ENCODE measurements at places on chromosomes 7 and 10.

GRCh38 chr7:20306180-20306946, 24.3 kb upstream of the ITGB8 start:
- peak; percentile 68 for DNase-seq
- H3K27ac ChIP-seq = peak overlapping the region; percentile 48
- no peaks in the 10 kb centered on the region for H3K27me3 ChIP-seq
- no peaks in the 10 kb centered on the region for H3K36me3 ChIP-seq

- H3K27me3 ChIP-seq = no peaks in the 10 kb centered on the region
- no peaks in the 10 kb centered on the region for H3K36me3 ChIP-seq
- DNase-seq = no peak
- H3K27ac ChIP-seq = no peak overlapping the region
- no peaks in the 10 kb centered on the region for H3K4me1 ChIP-seq
- no peak overlapping the region for H3K4me3 ChIP-seq
Observed at GRCh38 chr7:141956084-141956483, 9.3 kb upstream of the CLEC5A start.

DNA sequence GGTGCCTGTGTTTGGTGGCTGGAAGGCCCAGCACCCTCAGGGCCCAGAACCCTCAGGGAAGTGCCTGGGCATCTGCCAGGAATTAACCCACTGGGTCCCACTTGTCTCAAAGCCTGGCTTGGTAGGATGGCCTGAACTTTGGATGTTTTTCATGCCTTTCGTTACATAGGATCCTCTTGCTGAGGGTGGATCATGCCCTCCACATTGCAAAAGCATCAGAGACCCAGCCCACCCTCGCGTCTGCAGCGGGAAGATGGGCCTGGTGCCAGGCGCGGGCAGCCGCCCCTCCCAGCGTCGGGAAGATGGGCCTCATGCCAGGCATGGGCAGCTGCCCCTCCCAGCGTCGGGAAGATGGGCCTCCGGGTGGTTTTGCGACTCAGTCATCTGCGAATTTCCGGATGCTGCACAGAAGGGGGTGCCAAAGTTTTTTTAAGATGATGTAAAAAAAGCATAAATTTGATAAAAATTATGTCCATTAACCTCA, 51.9 kb upstream of the PRKAR1B start:
- no peak overlapping the region for H3K27ac ChIP-seq
- H3K27me3 ChIP-seq = no peaks in the 10 kb centered on the region
- no peaks in the 10 kb centered on the region for H3K4me1 ChIP-seq
- no peak for DNase-seq

- H3K4me1 ChIP-seq = no peaks in the 10 kb centered on the region
- no peak for DNase-seq
- no peak overlapping the region for H3K4me3 ChIP-seq
- no peak overlapping the region for H3K27ac ChIP-seq
Observed at GRCh38 chr7:155788616-155789000, 23.7 kb downstream of the SHH start.

- no peaks in the 10 kb centered on the region for H3K27me3 ChIP-seq
- DNase-seq = no peak
- no peak overlapping the region for H3K27ac ChIP-seq
- no peak overlapping the region for H3K4me3 ChIP-seq
Observed at GRCh38 chr7:41224063-41224763, 478.7 kb downstream of the INHBA start.

DNA sequence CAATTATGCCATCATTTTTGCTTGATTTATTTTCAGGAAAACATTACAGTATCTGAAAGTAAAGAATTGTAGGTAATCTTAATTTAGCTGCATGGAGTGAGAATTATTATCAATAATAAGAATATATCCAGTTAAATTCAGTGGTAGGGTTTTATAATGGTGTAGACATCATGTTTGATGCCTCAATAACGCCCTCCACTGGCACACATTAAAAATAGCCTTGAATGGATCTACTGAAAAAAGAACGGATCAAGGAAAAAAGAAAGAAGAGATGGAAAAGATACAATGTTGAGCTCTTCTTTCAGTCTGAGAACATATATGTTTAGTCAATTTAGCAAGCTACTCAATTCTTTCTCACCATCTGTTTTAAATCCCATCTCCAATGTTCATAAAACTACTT, 319.2 kb downstream of the CDC14C start:
- DNase-seq = no peak
- H3K4me1 ChIP-seq = no peaks in the 10 kb centered on the region
- no peak overlapping the region for H3K4me3 ChIP-seq
- H3K27me3 ChIP-seq = no peaks in the 10 kb centered on the region
- no peaks in the 10 kb centered on the region for H3K36me3 ChIP-seq
- no peak overlapping the region for H3K27ac ChIP-seq

DNA sequence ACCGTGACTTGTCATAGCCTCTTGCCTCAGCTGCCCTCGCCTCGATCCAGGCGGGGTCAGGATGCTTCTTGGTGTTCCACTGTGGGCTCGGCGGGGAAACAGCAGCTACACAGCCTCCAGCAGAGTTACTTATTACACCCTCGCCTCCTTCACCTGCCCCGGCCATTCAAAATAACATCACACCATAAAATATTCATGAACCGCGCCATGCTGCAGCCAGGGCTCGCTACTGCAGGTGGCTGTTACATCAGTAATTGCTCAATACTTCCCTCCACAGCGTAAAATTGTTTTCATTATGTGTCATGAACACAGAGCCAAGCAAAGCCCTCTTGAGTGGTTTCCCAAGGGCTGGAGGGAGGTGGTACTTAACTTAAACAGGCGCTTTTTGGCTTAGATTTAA, 241.5 kb upstream of the SP8 start:
- no peak overlapping the region for H3K4me3 ChIP-seq
- H3K27ac ChIP-seq = no peak overlapping the region
- H3K27me3 ChIP-seq = no peaks in the 10 kb centered on the region
- H3K4me1 ChIP-seq = no peaks in the 10 kb centered on the region
- no peak for DNase-seq

DNA sequence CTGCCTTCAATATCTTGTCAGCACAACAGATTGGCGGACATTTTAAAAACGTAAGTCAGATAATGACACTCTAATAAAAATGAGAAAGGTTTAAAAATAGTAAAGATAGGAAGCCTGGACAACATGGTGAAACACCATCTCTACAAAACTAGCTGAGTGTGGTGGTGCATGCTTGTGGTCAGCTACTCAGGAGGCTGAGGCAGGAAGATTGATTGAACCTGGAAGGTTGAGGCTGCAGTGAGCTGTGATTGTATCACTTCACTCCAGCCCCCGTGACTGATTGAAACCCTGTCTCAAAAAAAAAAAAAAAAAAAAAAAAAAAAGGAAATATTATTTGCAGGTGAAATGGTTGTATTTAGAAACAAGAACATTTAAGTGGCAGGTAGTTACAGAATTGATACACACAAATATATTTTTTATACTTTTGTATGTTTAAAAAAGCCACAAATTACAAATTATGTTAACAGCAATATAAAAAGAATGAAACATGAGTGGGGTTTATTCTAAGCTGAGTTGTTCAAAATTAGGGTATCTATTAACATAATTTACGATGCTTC, 141.9 kb downstream of the ADK start:
- no peaks in the 10 kb centered on the region for H3K27me3 ChIP-seq
- H3K27ac ChIP-seq = no peak overlapping the region
- peaks cover 7% of the 10 kb centered on the region for H3K4me1 ChIP-seq

- no peak overlapping the region for H3K4me3 ChIP-seq
- H3K4me1 ChIP-seq = no peaks in the 10 kb centered on the region
- H3K27me3 ChIP-seq = peaks cover 7% of the 10 kb centered on the region
- no peak for DNase-seq
Observed at GRCh38 chr10:30207485-30208052, 141.5 kb downstream of the MTPAP start.

DNA sequence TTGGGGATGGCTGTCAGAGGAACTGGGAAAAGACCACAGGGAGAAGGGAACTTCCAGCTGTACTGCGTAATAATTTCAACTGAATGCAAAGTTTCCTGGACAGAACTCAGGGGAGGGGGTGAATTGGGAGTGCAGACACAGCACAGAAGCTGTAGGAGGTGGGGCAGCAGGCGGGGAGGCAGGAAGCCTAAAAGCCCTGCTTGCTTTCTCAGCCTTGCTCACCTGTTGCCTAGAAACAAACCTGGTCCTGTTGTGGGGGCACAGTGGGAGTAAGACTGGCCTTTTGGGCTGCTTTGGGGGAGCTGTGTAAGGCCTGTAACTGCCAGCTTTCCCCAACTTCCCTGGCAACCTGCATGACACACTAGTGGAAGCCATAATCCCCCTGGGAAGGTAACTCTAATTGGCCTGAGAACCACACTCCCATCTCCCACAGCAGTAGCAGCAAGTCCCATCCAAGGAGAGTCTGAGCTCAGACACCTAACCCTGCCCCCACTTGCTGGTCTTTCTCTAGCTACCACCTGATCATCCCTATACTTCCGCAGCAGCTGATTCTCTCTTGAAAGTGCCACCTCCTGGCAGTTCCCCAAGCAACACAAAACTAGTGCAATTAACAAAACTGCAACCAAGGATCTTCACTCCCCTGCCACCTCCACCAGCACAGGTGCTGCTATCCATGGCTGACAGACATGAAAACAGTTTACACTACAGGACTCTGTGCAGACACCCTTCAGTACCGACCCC, 1239.3 kb downstream of the SORCS1 start:
- no peak overlapping the region for H3K4me3 ChIP-seq
- H3K4me1 ChIP-seq = no peaks in the 10 kb centered on the region

- H3K36me3 ChIP-seq = no peaks in the 10 kb centered on the region
Observed at GRCh38 chr7:47318395-47319182, 263.3 kb downstream of the TNS3 start.

GRCh38 chr10:126423732-126424491, 35.6 kb upstream of the ADAM12 start:
- H3K27ac ChIP-seq = no peak overlapping the region
- H3K4me3 ChIP-seq = no peak overlapping the region
- H3K36me3 ChIP-seq = no peaks in the 10 kb centered on the region
- H3K27me3 ChIP-seq = no peaks in the 10 kb centered on the region

DNA sequence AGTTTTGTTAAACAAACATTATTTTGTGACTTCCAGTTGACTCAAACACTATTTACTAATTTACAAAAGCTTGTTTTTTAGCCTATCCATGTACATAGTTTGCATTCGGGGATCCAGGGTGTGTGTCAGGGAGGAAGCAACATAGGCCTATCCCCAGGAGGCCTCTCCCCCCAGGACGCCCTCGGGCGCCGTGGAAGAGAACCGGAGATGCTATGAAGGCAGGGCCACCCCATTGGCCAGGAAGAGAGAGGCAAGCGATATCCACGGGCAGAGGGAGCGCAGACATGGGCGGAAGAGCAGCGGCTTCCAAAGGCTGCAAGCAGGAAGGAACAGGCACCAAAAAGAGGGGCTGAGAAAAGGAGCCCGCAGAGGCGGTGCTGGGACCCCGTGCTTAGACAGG, 38.3 kb upstream of the EGFR start:
- H3K4me3 ChIP-seq = no peak overlapping the region
- no peak for DNase-seq
- H3K36me3 ChIP-seq = no peaks in the 10 kb centered on the region
- no peaks in the 10 kb centered on the region for H3K27me3 ChIP-seq
- H3K27ac ChIP-seq = no peak overlapping the region

DNA sequence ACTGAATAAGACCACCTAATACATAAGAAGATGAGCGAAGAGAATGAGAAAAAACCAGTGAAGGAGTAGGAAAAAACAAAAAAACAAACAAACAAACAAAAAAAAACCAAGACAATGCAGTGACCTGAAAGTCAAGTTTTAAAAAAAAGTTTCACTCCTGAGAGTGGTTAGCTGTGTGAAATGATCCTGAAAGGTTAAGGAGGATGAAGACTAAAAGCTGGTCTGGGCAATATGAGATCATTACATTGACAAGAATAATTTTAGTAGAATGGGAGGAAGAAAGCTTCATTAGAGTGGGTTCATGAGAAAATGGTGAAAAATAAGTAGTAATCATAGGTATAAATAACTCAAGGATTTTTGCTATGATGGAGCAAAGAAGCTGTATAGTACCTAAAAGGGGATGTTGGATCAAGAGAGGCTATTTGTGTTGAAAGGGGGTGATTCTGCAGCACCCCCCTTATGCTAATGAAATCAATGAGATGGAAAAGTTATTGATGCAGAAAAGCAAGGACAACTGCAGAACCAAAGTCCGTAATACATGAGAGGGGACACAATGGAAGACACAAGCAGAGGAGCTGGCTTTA, 80.2 kb downstream of the KMT2C start:
- H3K27ac ChIP-seq = no peak overlapping the region
- no peak for DNase-seq
- no peak overlapping the region for H3K4me3 ChIP-seq
- peaks cover 6% of the 10 kb centered on the region for H3K4me1 ChIP-seq
- H3K27me3 ChIP-seq = no peaks in the 10 kb centered on the region
- H3K36me3 ChIP-seq = peaks cover 50% of the 10 kb centered on the region

GRCh38 chr10:30018496-30018895, 40.9 kb downstream of the JCAD start:
- H3K27ac ChIP-seq = no peak overlapping the region
- DNase-seq = no peak
- peaks cover 31% of the 10 kb centered on the region for H3K27me3 ChIP-seq

- H3K4me3 ChIP-seq = no peak overlapping the region
- H3K36me3 ChIP-seq = no peaks in the 10 kb centered on the region
- no peak for DNase-seq
- H3K27ac ChIP-seq = no peak overlapping the region
- H3K4me1 ChIP-seq = no peaks in the 10 kb centered on the region
- H3K27me3 ChIP-seq = no peaks in the 10 kb centered on the region
Observed at GRCh38 chr7:86647385-86648094, 3.8 kb downstream of the GRM3 start.

- H3K4me1 ChIP-seq = no peaks in the 10 kb centered on the region
- no peak overlapping the region for H3K27ac ChIP-seq
- H3K4me3 ChIP-seq = no peak overlapping the region
- no peaks in the 10 kb centered on the region for H3K36me3 ChIP-seq
Observed at GRCh38 chr7:155809947-155810769, 2.1 kb downstream of the SHH start.

DNA sequence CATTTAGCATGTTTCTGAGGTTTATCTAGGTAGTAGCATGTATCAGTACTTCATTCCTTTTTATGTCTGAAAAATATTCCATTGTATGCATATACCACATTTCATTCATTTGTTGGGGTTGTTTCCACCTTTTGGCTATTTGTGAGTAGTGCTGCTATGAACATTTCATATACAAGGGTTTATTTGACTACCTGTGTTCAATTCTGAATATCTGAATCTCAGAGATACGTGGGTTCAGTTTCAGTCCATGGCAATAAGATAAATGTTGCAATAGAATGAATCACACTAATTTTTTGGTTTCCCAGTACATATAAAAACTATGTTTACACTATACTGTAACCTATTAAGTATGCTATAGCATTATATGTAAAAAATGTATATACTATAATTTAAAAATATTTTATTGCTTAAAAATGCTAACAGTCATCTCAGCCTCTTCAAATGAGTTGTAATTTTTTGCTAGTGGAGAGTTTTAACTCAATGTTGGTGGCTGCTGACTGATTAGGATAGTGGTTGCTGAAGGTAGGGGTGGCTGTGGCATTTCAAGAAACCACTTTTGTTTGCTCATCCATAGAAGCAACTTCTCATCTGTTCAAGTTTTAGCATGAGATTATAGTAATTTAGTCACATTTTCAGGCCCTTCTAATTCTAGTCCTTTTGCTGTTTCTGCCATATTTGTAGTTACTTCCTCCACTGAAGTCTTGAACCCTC, 13.9 kb downstream of the PLEKHA1 start:
- H3K4me1 ChIP-seq = no peaks in the 10 kb centered on the region
- DNase-seq = no peak
- no peak overlapping the region for H3K4me3 ChIP-seq
- no peaks in the 10 kb centered on the region for H3K27me3 ChIP-seq
- H3K27ac ChIP-seq = no peak overlapping the region
- H3K36me3 ChIP-seq = no peaks in the 10 kb centered on the region

Data from K562 (cell line).